Activated CD8-positive, alpha-beta T cell treated with anti-CD3 and anti-CD28 coated beads, Interleukin-2, amount 10 ng/mL, durations not matched to agents 7 days and 5 days (primary cell): ENCODE measurements at places on chromosomes 5 and 9. TPM values are rescaled to one million over a fixed set of nuclear protein-coding genes. Genes with fewer than 3 reads are reported as not detected.

COL15A1 gene
- 0.76 TPM for total RNA-seq

DNA sequence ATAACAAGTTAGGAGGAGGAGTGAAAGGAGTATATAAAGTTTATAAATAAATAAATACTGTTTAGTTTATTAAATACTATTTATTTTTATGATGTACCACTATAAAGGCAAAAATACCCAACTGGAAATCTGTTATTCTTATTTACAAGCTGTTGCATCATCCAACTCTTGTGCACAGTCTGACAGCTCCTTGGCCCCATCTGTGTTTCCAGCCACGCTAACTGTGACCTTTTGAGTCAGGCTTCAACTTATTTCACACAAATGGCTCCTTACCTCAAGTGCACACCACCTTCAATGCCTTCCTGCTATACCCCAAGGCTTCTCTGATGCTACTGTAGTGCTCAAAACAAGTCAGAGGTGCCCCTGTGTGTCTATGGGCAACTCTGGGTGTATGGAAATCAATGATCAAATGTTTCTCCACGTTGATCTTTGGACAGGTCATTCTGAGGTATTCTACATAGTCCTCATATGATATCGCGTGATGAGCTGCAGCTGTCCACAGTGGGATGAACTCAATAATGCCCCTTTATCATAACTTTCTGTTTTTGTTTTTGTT, 303.2 kb upstream of the GRAMD2B start:
- DNase-seq, result no peak

- no peak for DNase-seq
Measured at GRCh38 chr9:129930743-129931142, 95.5 kb downstream of the USP20 start.

DNA sequence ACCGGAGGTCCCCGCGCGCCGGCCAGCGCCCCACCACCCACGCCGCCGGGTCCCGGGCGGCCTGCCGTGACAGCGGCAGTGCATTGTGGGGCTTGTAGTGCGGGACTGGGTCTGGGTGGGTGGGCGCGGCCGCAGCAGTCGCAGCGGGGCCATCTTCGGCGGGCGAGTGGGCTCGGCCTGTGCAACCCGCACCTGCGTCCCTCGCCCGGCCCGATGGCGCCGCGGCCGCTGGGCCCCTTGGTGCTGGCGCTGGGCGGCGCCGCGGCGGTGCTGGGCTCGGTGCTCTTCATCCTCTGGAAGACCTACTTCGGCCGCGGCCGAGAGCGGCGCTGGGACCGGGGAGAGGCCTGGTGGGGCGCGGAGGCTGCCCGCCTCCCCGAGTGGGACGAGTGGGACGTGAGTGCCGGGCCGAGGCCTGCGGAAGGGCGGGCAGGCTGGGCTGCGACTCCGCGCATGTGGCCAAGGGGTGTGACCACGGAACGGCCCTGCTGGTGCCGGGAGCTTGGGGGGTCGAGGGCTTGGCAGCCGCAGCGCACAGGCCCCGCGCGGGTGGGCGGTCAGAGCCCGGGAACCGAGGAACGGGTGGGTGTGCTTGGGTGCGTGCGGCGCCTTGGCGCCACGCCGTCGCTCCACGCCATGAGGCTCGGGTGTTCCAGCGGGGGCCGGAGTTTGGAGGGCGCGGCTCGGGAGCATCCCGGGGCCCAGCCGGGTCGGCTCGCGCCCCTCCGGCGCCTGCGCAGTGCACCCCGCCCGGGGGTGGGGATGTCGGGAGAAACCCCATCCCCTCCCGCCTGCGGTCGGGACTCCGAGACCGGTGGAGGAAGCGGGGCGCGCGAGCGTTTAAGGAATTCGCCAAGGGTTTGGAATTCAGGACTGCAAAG, at the start of gene ARL10:
ARL10 (plus strand) TSS at position 137 of the 881 bp plus-strand sequence; CDS start at position 214, 77 bp downstream.
- DNase-seq, result peak; percentile 48

- no peak for DNase-seq
Measured at GRCh38 chr5:5739490-5739945, 317.0 kb downstream of the ICE1 start.

DNA sequence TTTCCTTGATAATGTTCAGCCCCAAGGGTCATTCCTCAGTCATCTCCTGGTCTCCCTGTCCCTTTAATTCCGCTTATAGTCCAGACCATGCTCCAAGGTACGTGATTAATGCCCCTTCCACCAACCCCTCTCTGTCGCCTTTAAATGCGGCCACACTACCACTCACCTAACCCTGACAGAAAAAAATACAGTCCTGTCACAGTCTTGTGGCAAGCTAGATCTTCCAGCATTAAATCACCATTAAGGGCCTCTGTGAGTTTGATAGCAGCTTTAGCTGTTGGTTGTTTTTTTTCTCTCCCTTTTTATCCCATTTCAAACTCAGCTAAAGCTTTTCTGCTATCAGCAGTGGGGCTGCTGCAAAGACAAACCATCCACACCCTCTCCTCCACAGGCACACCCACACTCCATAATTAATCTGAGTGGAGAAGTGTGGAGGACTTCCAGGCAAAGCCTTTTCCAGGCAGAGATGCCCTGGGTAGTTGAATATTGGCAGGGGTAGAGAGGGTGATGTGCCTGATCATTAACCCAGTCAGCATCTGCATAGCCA, 522.7 kb upstream of the CLINT1 start:
- no peak for DNase-seq

GRCh38 chr9:129241725-129242124, 63.7 kb upstream of the IER5L start:
- no peak for DNase-seq
